ENCODE measurements at places on chromosomes 11 and 22. TPM values are rescaled to one million over a fixed set of nuclear protein-coding genes. Genes with fewer than 3 reads are reported as not detected.

DNA sequence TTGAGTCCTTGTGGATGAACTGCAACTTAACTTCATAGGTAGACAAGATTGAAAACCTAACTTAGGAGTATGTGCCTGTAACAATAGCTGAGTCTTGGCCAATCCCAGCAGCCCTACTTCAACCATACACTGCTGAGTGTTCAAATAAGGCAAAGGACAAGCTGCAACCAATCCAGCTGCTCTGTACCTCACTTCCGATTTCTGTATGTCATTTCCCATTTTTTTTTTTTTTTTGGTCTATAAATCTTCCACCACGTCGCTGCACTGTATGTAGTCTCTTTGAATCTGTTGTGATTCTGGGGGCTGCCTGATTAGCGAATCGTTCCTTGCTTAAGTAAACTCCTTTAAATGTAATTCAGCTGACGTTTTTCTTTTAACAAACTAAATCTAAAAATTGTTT, 35.4 kb upstream of the FLI1 start:
- H3K4me1 ChIP-seq: peaks cover 4% of the 10 kb centered on the region
- no peak for DNase-seq
- H3K4me3 ChIP-seq: no peak overlapping the region
- H3K36me3 ChIP-seq: no peaks in the 10 kb centered on the region
- H3K27me3 ChIP-seq: no peaks in the 10 kb centered on the region
- H3K27ac ChIP-seq: no peak overlapping the region

GRCh38 chr22:27801616-27802345, at the start of gene MN1:
Gene MN1, minus strand, starts transcription at chr22:27801756. Its CDS starts 1,213 bp downstream, at chr22:27800543.
- H3K4me1 ChIP-seq: peaks cover 31% of the 10 kb centered on the region
- H3K4me3 ChIP-seq: peak within 1 kb of the TSS; percentile 72
- peak within 1 kb of the TSS; percentile 6 for H3K27ac ChIP-seq

DNA sequence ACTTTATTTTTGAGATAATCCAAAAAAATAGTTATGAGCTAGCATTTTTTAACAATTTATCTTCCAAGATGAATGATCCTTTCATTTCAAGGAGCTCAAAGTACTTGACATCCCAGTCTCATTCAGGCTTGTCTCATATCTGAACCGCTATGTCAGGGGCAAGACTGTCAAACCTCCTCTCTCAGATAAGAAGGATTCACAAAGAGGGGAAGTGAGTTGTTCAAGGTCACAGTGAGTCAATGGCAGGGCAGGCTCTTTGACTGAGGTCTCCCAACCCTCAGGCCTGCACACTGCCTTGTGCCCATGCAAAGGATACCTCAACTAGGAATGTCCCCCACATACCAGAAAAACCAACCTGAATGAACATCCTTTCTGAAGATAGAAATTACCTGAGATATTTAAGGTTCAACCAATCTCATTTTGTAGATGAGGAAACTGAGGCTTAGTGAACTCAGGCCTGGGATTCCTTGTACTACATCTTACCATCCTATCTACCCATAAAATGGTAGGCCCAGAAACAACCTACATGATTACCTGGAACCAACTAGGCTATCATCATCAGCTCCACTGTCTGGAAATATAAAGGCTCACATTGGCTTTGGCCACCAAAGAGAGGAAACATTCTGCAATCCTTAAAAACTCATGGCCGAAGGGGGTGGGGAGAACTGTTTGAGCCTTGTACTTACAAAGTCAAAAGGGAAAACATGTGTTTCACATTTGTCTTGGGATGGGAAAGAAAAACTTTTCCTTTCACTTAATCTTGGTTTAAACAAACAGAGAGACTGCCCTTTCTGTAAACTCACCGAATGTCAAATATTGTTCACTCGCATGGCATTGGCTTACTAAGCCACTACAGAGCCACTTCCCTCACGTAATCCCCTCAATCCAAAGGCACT, 51.1 kb downstream of the LIF start:
- H3K36me3 ChIP-seq: no peaks in the 10 kb centered on the region
- DNase-seq: no peak
- H3K4me3 ChIP-seq: no peak overlapping the region
- H3K27me3 ChIP-seq: no peaks in the 10 kb centered on the region
- H3K4me1 ChIP-seq: peaks cover 65% of the 10 kb centered on the region
- peak overlapping the region; percentile 97 for H3K27ac ChIP-seq

DNA sequence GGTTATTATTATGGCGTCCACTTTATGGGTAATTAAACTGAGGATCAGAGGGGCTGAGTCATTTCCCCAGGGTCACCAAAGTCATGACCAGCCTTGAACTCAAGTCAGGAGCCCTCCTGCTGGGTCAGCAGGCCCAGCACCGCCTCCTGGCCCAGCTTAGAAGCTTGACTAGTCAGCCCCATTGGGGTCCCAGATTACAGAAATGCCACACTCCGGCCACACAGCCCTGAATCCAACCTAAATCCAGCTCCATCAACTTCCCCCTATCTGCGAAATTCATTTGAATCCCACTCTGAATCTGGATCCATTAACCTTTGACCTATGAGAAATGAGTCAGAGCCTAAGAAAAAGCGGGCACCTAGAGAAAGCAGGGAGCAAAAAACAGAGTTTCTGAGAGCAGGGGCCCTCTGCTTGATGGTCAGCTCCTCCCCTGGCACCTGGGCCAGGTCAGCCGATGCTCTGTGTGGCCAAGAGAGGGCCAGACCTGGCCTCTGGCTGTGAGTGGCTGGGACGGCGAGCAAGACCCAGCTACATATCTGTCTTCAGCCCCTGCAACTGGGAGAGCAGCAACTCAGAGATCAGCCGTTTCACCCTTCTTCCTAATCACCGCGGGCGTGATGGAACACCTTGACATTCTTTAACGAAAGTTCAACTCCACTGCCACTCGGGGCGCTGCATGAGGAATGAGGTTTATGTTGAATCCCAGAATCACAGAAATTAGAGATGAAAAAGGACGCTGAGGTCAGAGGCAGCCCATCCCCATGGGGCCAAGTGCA, 196.1 kb downstream of the TRIM29 start:
- no peak overlapping the region for H3K27ac ChIP-seq
- H3K4me3 ChIP-seq: no peak overlapping the region
- no peak for DNase-seq

DNA sequence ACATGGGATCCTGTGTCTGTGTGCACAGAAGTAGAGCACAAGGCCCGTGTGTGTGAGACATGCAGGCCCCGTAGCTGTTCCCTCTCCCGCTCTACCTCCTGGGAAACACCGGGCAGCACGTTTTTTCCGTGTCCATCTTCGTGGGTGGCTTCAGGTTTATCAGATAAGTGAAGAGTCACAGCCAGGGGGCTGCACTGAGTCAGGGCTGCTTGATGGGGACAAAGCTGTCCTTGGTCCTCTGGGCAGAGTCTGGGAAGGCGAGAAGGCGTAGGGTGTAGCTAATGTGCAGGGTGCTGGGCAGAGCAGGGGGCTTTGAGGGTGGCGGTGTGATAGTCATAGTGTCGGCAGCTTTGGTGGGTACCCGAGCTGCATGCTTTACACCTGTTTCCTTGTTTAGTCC, 23.7 kb downstream of the INCENP start:
- H3K4me1 ChIP-seq: no peaks in the 10 kb centered on the region
- no peaks in the 10 kb centered on the region for H3K27me3 ChIP-seq
- H3K27ac ChIP-seq: no peak overlapping the region
- peaks cover 97% of the 10 kb centered on the region for H3K36me3 ChIP-seq
- H3K4me3 ChIP-seq: no peak overlapping the region

DNA sequence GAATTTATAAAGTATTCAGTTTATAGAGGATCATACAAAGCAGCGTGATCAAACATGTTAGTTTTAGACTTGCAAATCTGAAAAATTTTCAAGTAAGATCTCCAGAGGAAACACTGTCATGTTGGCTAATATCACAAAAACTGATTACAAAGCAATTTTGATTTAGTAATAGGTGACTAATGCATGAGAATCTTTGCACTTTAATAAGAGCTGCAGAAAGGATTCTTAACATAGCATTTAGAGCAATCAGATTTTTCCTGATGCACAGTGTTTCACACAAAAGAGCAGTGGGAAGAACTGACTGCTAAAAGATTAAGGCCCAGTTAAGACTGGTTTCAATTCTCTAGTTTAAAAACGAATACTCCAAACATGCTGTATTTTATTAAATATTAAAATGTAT, 321.2 kb downstream of the GUCY1A2 start:
- DNase-seq: no peak
- H3K4me1 ChIP-seq: no peaks in the 10 kb centered on the region
- H3K4me3 ChIP-seq: no peak overlapping the region

GRCh38 chr11:68039526-68040086, 781 bp downstream of the TCIRG1 start:
- H3K4me3 ChIP-seq: peak overlapping the region; percentile 67
- no peaks in the 10 kb centered on the region for H3K27me3 ChIP-seq
- peaks cover 35% of the 10 kb centered on the region for H3K4me1 ChIP-seq
- peak overlapping the region; percentile 68 for H3K27ac ChIP-seq

DNA sequence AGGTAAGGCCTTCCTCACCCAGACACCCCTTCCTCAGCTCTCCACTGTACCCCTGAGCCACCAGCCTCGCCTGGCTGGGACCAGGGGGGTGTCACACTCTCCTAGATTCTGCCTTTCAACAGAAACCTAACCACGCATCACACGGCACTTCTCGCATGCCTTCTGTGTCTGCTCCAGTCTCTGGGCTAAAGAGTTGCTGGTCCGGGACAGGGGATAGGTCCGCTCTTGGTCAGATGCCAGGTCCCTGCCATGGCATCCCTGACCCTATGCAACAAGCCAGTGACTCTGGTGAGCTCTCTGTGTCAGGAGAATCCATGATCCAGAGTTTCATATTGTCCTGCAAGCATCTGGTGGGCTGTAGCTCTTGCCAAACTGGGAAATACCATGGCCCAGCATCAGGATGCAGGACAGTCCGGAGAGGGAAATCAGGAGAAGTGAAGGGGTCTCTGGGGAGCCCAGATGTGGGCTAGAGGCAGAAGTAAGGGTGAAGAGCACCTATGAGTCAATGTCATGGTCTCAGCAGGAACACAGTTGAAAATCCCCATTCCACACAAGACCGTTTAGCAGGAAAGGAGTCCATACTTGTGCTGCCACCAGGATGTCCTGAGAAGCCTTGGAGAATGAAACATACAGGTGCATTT, 14.1 kb downstream of the IGLL5 start:
- no peaks in the 10 kb centered on the region for H3K36me3 ChIP-seq
- no peaks in the 10 kb centered on the region for H3K27me3 ChIP-seq
- DNase-seq: no peak
- no peak overlapping the region for H3K4me3 ChIP-seq
- H3K4me1 ChIP-seq: peaks cover 61% of the 10 kb centered on the region

- H3K4me1 ChIP-seq: no peaks in the 10 kb centered on the region
- no peak for DNase-seq
- H3K27ac ChIP-seq: no peak overlapping the region
- no peaks in the 10 kb centered on the region for H3K36me3 ChIP-seq
Observed at GRCh38 chr22:33831651-33832050, 88.6 kb downstream of the LARGE1 start.

DNA sequence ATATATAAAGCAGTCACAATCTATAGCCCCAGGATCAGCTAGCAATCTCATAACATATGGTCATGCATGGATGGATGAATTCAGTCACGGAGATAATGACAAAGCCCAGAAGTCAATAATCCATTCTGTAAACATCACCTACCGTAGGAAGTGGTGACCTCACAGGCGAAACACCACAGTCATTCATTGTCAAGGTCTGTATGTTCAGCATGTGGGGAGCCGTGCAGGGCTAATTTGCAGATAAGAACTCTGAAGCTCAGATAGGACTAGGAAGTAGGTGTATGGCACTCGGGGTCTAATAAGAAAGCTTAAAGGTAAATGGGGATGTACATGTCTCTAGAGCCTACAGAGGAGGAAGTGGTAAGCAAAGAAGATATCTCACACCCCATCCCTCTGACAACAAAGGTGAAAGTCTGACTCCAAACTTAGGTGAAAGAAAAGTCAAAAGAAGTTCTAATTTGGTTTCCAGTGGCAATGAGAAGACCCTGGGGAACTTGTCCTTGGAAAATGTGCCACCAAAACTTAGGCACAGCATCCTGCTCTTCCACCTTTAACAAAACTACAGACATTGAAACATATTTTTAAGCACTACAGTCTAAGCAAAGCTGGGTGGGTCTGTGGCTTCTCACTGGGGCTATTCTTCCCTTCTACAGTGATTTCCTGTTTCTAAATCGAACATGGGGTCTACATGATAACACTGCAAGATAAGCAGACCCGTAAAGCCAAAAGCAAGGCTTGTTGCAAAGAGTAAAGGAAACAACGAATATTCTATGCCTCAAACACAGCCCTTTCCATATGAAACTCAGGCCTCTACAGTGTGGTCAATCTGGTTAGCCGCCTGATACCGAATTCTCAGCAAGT, 5.2 kb downstream of the CRTAM start:
- H3K4me1 ChIP-seq: no peaks in the 10 kb centered on the region
- no peaks in the 10 kb centered on the region for H3K27me3 ChIP-seq
- H3K27ac ChIP-seq: no peak overlapping the region
- H3K4me3 ChIP-seq: no peak overlapping the region

GRCh38 chr11:92473736-92474135, 249.1 kb downstream of the FAT3 start:
- H3K4me3 ChIP-seq: no peak overlapping the region
- no peaks in the 10 kb centered on the region for H3K4me1 ChIP-seq
- no peak for DNase-seq
- no peaks in the 10 kb centered on the region for H3K36me3 ChIP-seq
- H3K27ac ChIP-seq: no peak overlapping the region

DNA sequence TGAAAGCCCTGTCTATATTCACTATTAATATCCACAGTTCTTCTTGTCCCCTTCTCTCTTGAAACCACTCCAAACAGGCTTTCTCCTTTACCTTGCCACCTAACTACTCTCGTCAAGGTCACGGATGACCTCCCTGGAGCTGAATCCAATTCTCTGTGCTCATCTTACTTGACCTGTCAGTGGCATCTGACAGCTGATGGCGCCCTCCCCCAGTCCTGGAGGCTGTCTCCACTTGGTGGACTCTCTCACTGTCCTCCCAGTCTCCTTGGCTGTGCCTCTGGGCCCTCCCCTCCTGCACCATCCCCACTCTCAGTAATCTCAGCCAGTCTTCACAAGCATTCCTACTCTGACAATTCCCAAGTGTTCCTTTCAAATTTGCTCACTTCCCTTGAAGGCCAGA, 8.7 kb downstream of the TNKS1BP1 start:
- H3K4me3 ChIP-seq: no peak overlapping the region
- peaks cover 81% of the 10 kb centered on the region for H3K36me3 ChIP-seq
- H3K27me3 ChIP-seq: no peaks in the 10 kb centered on the region
- peaks cover 28% of the 10 kb centered on the region for H3K4me1 ChIP-seq

GRCh38 chr22:36741968-36742367, 34.0 kb downstream of the IFT27 start:
- no peaks in the 10 kb centered on the region for H3K4me1 ChIP-seq
- H3K27me3 ChIP-seq: peaks cover 32% of the 10 kb centered on the region
- H3K36me3 ChIP-seq: no peaks in the 10 kb centered on the region
- no peak for DNase-seq

- no peak overlapping the region for H3K4me3 ChIP-seq
- no peaks in the 10 kb centered on the region for H3K27me3 ChIP-seq
- H3K27ac ChIP-seq: no peak overlapping the region
- H3K4me1 ChIP-seq: no peaks in the 10 kb centered on the region
- no peak for DNase-seq
Observed at GRCh38 chr11:42170601-42171000, 711.1 kb upstream of the LRRC4C start.

- DNase-seq: no peak
- no peak overlapping the region for H3K4me3 ChIP-seq
- no peaks in the 10 kb centered on the region for H3K27me3 ChIP-seq
- peaks cover 5% of the 10 kb centered on the region for H3K4me1 ChIP-seq
Observed at GRCh38 chr22:47065756-47066615, 303.5 kb downstream of the TBC1D22A start.

GRCh38 chr11:71367756-71368155, 80.4 kb downstream of the DHCR7 start:
- DNase-seq: no peak
- H3K4me3 ChIP-seq: no peak overlapping the region

Gene CSF2RB
- not detected for total RNA-seq

Gene IGSF22
- total RNA-seq: not detected

Gene OR8D1
- not detected for total RNA-seq

Gene MUC6
- total RNA-seq: not detected

Gene NARS2
- total RNA-seq: 12.4 TPM

All from SJSA1 (cell line).